Fibroblast of upper back skin (primary cell): ENCODE measurements at places on chromosomes 1 and 21.

DNA sequence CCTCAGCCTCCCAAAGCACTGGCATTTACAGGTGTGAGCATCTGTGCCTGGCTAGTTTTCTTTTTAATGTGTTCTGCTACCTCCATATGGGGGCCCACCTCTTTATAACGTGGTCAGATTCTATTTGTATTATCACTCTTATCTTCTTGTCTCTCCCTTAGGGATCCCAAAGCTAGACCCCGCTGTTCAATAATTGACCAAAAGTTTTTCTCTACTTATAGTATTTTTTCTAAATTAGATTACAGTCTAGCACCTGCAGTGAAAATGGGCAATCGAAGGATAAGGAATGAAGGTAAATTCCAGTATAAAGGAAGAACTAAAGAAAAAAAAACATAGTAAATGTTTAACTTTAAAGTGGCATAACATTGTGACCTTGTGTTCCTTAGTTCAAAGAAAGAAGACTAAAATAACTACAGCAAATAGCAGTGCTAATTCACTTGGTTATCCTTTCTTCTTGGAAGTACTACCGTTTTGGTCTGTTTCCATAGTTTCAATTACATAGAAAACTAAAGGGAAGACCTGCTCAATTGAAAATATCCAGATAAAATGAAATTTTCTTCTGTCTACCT is 24.1 kb downstream of the NFYC start:
- no peak for DNase-seq

DNA sequence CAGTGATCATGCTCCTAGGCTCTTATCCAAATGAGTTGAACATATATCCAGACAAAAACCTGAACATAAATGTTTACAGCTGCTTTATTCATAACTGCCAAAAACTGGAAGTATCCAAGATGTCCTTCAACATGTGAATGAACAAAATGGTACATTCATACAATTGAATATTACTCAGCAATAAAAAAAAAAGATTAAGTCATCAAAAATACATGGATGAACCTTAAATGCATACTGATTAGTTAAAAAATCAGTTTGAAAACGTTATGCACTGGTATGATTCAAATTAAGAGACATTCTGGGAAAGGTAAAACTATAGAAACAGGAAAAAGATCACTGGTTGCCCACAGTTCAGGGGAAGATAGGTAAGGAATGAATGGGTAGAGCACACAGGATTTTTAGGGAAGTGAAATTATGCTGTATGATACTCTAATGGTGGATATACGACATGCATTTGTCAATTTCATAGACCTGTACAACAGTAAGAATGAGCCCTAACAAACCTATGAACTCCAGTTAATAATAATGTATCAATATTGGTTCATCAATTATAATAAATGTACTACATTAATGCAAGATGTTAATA is 3.1 kb downstream of the LRRC40 start:
- no peak for DNase-seq

- DNase-seq, result no peak
Measured at GRCh38 chr1:173508541-173508940, 31.4 kb downstream of the PRDX6 start.

DNA sequence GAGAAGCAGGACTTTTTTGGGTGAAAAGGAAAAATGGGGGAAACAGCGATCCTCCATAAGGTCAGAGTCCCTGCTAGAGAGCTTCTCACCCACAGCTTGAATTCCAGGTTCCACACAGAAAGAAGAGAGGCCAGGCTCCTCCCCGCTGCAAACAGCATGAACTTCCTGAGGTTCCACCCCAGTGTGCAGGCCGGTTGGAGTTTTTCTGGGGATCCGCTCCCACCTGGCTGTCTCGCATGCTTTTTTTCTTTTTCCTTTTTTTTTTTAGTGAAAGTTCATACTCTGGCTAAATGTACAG is 595.1 kb upstream of the ZP4 start:
- DNase-seq, result peak; percentile 65

DNA sequence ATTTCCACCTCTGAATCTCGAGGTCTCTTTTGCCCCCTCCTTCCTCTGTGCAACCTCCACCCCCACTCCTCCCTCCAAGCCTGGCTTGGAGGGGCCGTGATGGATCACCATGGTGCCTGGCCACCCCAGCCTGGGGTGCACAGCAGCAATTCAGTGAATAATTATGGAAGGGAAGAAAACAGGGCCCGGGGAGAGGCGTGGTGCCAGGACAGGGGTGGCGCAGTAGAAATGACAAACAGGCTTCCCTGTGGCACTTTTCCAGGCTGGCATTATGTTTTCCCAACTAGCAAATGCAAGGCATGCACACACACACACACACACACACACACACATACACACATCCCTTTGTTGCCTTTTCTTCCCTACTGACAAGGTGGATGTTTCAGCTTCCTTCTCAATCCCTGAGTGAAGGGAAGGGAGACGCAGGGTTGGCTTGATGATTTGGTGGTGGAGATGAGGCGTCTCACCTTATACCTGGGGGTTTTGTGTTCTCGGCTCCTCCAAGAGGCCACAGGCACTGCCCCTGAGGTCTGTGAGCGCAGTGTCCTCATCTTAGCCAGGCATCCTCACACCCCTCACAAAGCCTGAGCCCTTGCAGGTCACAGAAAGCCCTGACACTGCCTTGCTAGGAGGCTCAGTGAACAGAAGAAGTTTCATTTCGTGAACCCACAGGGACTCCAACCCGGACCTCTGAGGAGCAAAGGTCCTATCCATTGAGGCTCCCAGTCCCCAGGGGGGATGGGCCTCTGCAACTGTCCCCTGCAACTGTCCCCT is 215.8 kb downstream of the MATN1 start:
- no peak for DNase-seq

- peak; percentile 74 for DNase-seq
Measured at GRCh38 chr21:44931137-44931500, 8.7 kb upstream of the SLX9 start.

- DNase-seq, result no peak
Measured at GRCh38 chr1:11813021-11813420, 7.0 kb downstream of the CLCN6 start.
